ENCODE measurements at places on chromosomes 2 and 18.

DNA sequence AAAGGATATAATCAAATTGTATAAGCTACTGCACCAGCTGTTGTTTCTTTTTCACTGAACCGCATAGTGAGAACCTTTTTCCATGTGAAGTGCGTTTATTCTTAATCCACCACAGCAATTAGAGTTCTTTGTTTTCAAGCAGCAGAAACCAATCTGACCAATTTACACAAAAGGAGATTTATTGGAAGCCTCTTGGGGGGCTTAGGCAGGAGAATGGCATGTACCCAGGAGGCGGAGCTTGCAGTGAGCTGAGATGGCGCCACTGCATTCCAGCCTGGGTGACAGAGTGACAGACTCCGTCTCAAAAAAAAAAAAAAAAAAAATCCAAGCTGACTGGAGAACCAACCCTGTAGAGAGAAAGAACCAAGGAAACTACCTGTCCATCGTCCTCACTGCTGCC lies 10.0 kb downstream of the ADNP2 start:
- DNase-seq, result no peak

DNA sequence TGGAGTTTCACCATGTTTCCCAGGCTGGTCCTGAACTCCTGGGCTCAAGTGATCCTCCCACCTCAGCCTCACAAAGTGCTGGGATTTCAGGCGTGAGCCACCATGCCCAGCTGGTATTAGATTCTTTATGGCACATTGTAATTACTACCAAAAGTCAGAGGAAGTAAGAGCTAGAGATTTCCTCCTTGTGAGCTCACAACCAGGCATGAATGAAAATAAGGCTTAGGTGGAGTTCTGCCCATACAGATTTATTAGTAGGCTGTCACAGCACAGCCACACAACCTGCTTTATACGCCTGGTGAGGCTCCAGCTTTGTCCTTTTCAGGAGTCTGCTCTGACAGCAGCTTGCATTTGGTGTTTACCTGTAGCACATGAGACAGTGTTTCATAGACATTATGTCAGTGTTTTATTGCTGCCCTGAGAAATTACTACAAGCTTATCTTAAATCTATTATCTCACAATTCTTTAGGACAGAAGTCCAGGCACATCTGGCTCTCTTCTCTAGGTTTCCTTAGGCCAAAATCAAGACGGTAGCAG lies 156.6 kb downstream of the TANC1 start:
- DNase-seq, result no peak

- no peak for DNase-seq
These were observed 55.4 kb downstream of the XRCC5 start for GRCh38 chr2:216164576-216164975.

DNA sequence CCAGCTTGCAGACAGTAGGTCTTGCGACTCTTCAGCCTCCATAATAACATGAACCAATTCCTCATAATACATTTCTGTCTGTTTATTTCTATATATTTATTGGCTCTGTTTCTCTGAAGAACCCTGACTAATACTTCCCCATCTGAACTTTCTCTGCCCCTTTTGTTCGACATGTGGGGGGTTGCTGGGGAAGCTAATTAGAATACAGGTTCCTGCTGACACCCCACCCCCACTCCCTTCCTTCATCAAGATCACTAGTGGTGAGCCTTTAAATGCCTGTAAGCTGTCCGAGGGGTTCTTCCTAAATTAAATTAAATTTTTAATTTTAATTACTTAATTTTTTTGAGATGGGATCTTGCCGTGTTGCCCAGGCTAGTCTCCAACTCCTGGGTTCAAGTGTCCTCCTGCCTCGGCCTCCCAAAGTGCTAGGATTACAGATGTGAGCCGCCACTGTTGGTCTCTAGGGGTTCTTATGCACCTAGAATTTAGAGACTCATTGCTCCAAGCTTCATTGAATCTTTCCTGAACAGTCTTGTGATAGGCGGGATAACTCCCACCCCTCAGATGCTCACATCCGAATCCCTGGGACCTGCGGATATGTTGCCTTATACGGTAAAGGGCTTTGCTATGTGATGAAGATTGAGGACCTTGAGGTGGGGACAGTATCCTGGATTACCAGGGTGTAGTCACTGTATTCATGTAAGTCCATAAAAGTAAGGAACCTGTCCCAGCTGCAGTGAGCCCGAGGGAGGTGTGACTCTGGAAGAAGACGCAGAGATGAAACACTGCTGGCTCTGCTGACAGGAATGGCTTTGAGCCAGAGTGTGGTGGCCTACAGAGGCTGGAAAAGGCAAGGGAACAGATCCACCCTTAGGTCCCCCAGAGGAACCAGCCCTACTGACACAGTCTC lies 26.2 kb downstream of the HPCAL1 start:
- DNase-seq, result no peak

- DNase-seq, result no peak
These were observed 611 bp downstream of the NOL10 start for GRCh38 chr2:10688921-10689807.

DNA sequence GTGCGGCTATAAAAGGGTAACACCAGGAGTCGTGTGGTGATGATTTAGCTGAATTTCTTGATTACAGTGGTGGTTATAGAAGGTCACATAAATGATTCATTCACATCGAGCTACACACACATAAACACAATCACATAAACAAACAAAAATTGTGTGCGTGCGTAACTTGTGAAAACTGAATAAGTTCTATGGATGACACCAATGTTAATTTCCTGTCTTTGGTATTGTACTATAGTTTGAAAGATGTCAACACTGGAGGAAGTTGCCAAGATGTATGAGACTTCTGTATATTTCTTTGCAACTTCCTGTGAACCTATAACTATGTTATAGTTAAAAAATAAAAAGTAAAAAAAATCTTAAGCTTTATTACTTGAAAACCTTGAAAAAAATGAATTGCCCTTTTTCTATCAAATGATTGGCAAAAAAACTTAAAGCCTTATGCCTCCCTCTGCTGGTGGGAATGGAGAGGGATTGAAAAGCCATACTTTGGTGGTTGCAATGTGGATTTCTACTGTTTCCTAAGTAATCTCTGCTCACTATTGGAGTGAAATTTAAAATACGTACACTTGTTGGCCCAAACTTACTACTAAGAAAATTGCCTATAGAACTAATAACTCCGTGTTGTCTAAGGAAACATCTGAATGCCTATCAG lies 227.7 kb downstream of the RPIA start:
- DNase-seq, result no peak

DNA sequence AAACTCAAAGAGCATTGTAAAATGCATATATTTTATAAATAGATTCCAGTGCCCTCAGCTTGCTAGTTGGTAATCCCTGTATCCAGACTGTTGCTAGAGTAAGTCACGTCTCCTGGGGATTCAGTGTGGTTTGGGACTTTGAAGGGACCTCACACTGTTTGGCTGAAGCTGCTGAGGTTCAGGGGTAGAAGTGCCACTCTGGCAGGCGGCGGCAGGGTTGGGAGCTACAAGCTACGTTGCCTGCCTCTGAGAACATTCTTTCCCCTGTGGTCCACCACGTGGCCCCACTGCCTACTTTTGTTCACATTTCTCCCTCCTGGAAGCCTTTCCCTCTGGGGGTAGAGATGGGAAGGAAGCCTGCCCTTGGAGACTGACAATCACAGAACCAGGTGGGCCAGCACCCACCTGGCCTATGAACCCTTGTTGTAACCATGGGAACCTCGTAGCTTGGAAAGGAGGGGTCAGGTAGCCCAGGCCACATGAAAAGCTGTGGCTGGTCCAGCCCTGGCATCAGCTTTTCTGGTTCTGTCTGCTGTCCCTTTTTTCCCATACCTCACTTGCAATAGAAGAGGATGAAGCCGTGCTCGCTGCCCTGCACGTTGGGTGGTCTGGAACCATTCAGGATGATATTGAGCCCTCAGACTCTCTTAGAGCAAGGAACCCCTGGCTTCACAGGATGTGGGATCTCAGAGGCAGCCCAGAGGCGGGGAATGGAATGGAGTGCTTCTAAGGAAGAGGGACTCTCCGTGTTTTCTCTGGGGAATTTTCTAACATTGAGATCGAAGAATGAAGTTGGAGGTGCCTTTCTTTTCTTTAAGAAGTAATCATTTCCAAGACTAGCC lies 2.9 kb downstream of the RNF144A start:
- no peak for DNase-seq

GRCh38 chr2:46893269-46893939 lies 22.2 kb downstream of the MCFD2 start:
- DNase-seq, result no peak

DNA sequence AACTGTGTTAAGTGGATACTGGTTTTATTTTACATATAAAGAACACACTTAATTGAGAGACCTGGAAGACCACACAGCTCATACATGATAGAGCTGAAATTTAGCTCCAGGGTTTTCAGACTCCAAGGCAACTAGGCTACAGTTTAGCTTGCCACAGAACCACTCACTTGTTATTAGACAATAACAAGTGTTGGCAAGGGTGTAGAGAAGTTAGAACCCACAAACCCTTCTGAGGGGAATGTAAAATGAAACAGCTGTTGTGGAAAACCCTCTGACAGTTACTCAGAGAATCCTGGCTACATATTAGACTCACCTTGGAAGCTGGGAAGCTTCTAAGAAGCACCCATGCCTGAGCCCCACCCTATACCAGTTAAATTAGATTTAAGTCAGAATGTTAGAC lies 75.3 kb downstream of the MAP3K20 start:
- no peak for DNase-seq

DNA sequence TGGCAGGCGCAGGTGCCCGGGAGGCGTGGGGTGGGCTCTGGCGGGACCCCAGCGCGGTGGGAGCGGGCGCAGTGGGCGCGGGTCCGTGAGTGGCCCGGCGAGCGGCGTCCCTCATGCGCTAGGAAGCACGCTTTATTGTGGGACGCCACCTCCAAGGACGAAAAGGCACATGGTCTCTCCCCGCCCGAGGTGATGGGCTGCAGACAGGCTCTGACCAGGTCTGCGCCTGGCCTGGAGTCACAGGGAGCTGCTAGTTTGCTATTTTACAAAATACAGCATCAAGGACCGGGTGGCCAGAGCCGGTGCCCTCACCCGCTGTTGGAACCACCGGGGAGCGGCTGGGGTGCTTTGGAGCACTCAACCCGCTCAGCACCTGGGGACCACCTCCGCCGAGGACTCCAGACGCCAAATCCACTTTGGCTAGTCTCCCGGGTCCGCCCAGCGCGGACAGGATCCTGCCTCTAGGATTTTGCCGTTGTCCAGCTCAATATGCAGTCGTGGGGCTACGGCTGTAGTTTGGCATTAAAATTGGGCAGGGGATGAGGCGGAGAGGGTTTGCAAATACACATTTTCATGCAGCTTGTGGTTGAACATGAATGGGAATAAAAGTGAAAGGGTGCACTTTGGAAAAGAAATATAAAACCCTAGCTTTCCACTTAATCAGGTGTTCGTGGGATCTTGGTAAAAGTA lies 65.4 kb downstream of the LRRFIP1 start:
- DNase-seq, result no peak

DNA sequence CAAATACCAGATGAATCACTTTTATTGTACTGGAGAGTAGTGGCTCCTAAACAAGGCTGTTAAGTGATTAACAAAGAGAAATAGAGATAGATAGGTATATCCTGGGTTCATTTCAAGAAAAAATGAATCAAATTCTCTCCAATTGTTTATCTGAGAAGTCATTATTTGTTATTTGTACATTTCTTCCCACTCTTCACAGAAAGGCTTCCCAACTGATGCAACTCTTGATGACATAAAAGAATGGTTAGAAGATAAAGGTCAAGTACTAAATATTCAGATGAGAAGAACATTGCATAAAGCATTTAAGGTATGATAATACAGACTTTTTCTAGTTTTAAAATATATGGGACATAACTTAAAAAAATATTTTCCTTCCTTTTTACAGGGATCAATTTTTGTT lies 7.9 kb downstream of the SSB start:
- DNase-seq, result no peak

DNA sequence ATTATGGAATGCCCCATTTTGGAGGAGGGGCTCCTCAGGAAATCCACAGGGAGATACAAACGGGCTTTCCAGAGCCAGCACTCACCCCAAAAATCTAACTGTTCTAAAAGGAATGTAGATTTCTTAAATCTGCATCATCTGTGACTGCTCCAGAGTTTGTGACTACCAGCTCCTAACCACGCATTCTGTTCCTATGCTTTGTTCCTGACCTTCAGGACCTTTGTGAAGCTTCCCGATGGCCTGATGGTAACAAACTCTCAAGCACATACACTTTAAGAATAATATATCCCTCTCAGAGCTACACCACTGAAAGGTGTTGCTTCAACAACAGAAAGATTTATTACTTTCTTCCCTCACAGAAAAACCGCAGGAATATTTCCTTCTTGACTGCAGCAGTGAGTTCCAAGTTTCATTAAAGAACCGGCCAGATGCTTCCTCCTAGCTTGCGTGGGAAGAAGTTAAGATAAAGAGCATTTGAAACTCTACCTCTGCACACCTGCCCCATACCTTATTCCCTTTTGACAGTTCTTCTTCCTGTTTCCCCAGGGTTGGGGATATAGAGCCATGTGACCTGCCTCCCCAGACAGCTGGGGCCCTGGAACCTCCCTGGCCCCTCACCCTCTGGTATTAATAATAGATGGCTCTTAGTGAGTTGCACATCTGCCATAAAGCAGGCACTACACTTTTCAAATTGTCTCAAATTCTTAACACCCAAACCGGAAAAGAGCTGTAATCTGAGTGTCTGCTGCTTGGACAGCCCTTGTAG lies 40.2 kb upstream of the EML4 start:
- DNase-seq, result no peak

Measured in activated CD8-positive, alpha-beta memory T cell treated with anti-CD3 and anti-CD28 coated beads for 48 hours (primary cell).